ENCODE measurements at places on chromosomes 7 and 10.

- no peak for DNase-seq
Measured at GRCh38 chr7:26157520-26158105, 5.6 kb downstream of the NFE2L3 start.

DNA sequence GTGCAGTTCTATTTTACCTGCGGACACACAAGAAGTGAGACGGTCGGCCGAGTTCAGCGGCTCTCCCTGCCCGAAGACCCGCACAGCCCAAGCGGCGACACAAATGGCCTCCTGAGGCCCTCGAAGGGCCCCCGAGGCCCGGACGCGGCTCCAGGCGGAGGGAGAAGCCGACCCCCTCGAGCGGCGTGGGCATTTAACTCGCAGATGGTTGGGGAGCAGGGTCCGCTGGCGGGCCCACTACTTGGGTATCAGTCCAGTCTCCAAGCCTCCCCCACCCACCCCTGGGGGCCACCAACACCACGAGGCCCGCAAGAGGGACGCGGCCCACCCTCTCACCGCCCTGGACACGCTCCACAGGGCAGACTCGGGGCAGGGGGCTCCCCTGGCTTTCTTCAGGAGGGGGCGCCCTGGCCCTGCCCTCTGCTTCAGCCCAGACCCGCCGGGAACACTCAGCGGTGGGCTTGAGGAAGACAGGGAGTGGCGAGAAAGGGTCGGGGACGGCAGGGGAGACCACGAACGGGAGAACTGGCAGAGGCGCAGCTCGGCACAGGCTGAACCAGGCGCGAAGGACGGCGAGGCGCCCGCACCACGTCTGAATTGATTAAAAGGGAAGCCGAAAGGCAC is 1.7 kb downstream of the IGF2BP3 start:
- DNase-seq = no peak

DNA sequence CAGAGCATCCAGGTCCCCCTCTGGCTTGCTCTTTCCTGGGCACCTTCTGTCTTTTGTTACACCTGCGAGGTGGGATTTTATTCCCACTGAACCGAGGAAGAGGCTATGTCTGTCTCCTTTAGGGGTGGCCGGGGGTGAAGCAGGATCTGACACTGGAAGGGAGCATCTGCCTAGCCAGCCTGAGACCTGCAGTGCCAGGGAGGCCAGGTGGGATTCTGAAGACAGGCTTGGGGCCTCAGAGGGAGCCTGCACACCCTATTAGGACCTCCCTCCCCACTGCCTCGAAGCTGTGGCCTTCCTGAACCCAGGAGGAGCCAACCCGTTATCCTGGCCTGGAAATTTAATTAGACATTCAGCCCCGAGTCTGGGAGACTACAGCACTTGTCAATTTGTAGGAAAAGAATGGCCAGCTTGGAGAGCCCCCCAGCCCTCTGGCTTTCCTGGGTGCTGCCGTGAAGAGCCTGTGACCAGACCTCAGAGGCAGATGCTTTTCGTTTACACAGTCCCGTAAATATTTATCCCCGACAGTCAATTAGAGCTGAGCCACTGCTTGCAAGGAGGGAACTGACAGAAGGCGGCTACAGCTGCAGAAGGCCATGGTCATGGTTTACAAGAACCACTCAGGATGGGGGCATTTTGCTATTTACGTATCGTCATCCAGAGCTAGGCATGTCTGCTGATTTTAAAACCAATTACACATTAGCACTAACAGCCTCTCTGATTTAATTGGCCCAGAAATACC is 19.7 kb downstream of the CHAT start:
- DNase-seq = no peak

- no peak for DNase-seq
Measured at GRCh38 chr10:69899727-69900595, 98.3 kb downstream of the COL13A1 start.

GRCh38 chr10:43259213-43259991 is 7.5 kb downstream of the RASGEF1A start:
- no peak for DNase-seq

DNA sequence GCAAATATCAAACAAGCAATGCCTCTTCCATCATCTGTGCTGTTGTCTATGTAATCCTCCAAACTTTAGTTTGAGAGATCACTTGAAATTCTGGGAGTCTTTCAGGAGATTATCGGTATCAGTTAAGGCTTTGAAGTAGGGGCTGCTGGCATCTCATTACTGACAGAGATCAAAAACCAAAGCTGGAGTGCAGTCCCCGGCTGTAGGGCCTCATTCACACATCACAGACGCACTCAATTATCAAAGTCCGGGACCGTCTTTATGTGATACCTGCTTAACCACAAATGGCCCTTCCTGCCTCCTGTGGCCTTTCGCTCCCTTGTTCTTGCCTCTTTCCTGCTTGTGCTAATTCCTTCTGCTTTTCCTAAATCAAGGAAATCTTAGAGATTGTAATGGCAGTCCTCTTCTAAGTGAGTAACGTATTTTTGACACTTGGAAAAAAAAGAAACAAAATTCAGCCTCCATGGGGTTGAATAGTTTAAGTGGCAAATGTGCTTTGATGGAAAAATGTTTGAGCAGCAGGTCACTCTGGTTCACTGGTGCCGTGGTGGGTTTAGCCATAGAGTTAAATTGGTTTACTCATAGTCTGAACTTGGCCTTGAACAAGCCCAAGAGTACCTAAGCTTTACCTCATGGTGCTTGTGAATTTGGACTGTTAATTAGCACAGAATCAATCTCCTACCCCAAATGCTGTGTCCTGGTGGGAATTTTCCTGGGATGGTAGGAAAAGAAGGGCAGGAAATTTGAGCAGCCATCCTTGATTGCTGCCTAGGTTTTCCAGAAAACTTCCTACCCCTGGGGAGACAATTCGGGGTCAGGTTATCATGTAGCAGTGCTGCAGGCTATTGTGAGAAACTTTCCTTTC is 178.9 kb upstream of the LYZL1 start:
- no peak for DNase-seq

DNA sequence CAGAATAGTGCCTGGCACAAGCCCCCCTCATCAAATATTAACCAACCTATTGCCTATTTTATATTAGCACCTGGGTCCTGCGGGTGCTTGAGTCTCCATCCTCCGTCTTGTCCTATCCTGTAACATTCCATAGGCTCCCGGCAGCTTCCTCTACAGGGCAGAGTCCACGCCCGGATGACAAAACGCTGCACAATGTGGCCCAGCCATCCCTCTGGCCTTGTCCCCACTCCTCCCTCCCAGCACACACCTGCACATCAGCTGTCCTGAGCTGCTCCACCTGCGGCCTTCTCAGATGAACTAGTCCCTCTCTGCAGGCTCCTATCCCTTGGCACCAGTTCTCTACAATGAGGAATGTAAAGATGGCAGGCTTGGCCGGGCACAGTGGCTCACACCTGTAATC is 153.5 kb upstream of the PDE1C start:
- no peak for DNase-seq

GRCh38 chr10:1243486-1244234 is 187.5 kb downstream of the WDR37 start:
- DNase-seq = no peak

GRCh38 chr7:151694441-151694827 is 174.7 kb upstream of the RHEB start:
- DNase-seq = no peak

GRCh38 chr7:70193514-70193913 is 595.2 kb downstream of the AUTS2 start:
- DNase-seq = no peak

- no peak for DNase-seq
Measured at GRCh38 chr7:29401769-29402168, 161.9 kb upstream of the PRR15 start.

DNA sequence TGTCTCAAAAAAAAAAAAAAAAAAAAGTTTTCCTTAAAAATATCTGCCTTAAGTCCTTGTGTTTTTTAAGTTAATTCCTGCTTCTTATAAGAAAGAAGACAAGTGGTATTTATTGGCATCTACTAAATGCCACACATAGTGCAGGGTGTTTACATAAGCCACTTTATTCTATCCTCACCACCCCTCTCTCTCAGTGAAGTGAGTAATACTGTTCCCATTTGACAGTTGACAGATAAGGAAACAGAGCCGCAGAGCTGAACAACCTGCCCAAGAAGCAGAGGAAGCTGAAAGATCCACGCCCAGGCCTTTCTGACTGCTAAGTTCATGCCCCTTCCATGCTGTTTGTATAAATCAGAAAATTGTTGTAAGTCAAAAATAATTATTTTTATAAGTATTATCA is 54.1 kb downstream of the ABLIM1 start:
- DNase-seq = no peak

DNA sequence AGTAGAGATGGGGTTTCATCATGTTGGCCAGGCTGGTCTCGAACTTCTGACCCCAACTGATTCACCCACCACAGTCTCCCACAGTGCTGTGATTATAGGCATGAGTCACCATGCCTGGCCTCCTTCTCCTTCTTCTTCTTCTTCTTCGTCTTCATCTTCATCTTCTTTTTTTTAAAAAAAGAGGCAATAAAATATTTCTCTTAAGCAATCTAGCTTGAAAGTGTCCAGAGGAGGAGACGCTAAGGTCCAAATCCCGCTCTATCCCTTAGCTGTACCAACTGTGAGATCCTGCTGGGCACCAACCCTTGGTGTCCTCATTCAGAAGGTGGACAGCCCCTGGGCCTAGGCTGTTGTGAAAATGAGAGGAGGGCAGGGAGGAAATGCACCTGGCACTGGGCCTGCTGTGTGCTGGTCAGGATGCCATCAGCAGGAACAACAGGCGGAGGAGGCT is 13.9 kb upstream of the PSAP start:
- DNase-seq = no peak

GRCh38 chr10:89392974-89393373 is 551 bp downstream of the IFIT1 start:
- DNase-seq = no peak

DNA sequence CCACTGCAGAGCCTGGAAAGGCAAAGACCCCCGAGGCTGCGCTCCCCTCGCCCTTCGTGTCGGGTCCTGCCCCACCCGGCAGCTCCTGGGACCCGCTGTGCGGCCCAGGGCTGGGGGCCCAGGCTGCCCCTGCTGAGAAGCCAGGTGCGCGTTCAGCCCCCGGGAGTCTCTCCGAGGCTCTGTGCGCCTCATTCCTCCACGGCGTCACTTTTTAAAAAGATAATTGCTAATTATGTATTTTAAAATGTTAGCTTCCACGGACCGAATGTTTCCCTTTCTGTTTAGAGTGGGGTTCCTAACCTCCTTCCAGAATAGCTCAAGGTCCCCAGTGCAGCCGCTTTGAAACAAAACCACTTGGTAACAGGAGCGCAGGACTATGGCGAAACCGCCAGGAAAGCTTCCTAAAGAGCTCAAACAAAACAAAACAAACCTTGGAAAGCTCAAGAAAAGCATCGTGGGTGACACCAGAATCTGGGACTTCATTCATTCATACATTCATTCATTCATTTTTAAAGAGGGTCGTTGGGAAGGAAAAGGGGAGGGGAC is 45.6 kb downstream of the PDIA4 start:
- no peak for DNase-seq

DNA sequence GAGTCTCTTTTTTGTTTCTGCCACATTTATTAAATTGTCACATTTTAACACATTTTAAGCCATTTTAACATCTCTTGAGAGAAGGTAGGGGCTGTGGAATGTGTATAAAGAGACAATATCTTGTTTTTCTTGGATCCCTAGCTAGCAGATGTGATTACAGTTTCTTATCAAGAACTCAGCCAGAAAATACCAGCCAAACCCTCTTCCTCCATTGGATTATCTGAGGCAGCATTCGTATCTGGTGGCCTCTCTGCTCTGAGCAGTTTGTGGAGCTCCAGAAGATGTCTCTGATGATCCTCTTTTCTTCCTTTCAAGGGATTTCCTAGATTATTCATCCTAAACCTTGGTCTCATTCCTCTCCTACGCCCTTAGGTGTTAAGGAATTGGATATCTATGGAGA is 35.3 kb upstream of the PFKFB3 start:
- no peak for DNase-seq

DNA sequence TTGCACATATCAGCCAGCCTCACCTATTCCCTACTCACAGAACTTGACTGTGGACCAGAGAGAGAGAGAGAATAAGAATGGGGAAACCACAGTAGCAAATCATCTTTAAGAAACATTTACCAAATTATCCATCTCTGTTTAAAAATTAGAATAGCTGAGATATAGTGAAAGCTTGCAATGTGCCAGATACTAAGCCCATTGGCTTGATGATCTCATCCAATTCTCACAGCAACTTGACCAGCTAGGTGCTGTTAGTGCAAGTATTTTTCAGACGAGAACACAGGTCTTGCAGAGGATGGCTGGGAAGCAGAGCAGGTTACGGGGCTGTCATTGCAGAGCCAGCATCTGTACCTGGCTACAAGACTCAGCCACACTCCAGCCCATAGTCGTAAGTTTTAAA is 50.9 kb downstream of the KLF6 start:
- DNase-seq = no peak

DNA sequence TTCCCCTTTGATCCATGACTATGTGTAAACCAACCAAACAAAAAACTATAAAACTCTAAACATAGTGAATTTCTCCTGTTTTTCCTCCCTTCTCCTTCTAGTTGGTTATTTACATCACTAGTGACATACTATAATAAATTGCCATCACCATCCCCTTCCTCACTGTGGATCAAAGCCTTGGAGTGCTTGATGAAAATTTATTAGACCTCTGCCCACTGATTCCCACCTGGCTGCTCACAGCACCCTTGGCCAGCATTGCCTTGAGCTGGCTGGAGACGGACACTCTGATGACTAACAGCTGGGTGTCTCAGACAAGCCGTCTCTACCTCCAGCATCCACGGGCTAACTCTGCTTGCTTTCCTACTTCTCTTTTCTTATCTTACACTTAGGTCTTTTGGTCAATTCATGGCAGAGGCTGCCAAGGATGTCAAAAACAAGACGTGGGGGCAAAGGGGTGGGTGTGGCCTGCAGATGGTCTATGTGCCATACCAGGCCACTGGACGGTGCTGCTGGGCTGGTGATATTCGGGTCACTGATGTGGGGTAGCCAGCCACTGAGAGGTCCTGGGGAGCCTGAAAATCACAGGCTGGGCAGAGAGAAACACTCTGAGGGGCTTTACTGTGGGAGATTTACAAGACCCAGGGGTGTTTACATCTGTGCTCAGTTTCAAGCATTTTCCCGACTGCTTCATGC is 207.8 kb downstream of the TAX1BP1 start:
- DNase-seq = no peak

DNA sequence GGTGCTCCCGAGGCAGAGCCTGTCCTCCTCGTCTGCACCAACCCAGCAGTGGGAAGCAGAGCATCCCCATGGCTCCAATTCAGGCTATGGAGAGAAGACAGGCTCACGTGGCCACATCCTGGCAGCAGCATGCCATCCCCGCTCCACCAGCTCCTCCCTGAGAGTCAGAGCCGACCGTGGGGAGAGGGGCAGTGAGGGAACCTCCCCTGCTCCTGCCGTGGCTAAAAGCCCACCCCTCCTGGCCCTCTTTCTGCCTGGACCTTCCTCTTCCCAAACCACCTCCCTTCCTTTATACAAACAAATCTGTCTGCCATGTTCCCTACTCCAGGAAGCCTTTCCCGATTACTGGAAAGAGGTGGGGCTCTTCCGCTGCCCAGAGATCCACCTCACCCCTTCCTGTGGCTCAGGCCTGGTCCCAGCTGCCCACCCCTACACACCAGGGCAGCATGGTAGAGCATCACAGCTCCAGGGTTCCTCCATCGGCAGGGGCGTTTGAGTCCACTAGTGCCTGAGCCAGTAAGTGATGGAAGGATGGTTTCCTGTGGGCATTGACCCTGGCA is 10.8 kb upstream of the AQP1 start:
- no peak for DNase-seq
